ENCODE measurements at places on chromosomes 3 and 15. TPM values are rescaled to one million over a fixed set of nuclear protein-coding genes. Genes with fewer than 3 reads are reported as not detected.
A peak's percentile ranks its signal among the peaks of the same experiment; 100 is the strongest.

DNA sequence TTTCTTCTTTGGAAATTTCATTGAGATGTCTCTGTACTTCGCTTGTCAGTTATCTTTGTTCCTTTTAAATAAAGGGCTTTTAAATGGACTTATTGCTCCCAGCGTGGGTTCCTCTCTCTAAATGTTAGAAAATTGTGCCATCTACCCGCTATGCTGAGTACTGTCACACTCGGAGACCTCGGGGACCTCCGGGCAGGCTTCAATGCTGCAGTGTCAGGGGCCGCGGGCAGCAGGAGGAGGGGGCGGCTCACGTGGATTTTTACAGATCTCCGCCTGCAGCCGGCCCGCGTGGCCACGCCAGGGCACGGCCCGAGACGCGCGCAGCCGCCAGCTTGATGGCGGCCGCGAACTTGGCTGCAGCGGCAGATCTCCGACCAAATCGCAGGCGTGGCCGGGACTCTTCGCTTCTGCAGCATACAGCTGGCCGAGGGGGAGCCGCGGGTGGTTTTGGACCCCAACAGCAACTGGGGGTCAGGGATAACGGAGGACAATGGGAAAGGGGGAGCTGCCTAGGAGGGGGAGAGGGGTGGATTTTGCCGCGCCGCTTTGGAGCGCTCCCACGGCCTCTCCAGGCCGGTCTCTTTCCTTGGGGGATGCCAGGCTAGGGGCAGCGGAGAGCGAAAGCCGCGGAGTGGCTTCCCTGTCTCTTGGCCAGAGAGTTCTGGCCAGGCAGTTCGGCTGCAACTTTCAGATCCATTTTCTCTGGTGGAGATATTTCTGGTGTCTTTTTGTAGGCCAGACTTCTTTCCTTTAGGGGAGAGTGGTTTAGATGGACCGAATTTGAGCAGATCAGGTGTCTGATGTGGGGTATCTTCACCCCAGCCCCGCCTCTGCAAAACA, 15.3 kb downstream of the NR2F2 start:
- H3K4me1 ChIP-seq: no peaks in the 10 kb centered on the region
- peaks cover 5% of the 10 kb centered on the region for H3K36me3 ChIP-seq
- H3K4me3 ChIP-seq: no peak overlapping the region
- H3K27ac ChIP-seq: no peak overlapping the region

Gene LEO1
- total RNA-seq: 32.4 TPM

- peaks cover 5% of the 10 kb centered on the region for H3K36me3 ChIP-seq
- peaks cover 30% of the 10 kb centered on the region for H3K4me1 ChIP-seq
- no peaks in the 10 kb centered on the region for H3K27me3 ChIP-seq
Measured at GRCh38 chr3:32258869-32259268, 20.4 kb downstream of the CMTM8 start.

DNA sequence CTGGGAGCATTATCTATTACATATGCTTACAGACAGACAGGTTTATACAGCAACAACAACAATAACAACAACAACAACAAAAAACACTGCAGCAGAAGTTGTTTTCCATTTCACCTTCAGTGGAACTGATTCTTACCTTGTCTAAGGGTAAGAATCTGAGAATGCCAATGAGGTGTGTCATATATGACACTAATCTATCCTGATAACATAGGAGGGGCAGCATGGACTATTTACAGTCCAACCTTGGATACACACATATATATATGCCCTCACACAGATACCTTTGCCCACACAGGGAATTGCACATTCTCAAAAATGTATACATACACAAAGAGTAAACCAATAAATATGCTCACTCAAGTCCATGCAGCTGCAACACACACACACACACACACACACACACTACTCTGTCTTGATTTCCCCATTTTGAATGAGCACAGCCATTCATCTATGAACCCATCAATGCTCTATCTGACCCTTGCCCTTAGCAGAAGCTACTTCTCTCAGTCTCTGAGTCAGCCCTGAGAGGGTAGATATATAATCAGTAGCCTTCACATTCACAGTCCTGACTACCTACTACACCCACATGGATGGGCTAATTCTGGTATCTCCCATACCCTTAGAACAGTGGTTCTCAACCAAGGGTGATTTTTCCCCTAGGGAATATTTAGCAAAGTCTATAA, 9.7 kb upstream of the TRANK1 start:
- no peak overlapping the region for H3K27ac ChIP-seq
- peaks cover 24% of the 10 kb centered on the region for H3K4me1 ChIP-seq

DNA sequence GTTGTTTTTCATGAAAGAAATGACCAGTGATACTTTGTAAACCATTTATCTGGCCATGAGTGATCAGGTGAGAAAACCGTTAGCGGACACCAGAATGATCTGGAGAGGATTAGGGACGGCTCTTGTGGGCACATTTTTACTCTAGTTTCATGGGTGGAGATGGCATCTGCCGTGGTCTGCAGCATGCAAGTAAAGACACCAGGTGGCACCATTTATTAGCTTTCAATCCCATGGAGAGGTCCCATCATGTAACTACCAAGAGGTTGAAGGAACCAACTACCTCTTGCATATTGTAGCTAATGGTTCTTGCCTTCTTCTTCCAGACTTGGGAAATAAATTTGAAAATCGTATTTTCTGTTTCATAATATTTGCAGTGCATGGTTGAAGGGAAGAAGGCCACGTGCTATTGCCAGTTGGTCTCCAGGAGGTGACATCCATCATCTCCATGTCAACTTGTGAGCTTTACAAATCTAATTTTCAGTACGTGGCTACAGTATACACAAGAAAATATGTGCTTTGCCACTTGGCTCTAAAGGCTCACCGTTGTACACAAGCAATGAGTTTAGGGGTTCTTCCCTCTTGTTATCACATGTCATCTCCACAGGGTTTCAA, 1.5 kb upstream of the MAPKBP1 start:
- no peak overlapping the region for H3K27ac ChIP-seq
- no peak overlapping the region for H3K4me3 ChIP-seq
- H3K4me1 ChIP-seq: peaks cover 40% of the 10 kb centered on the region
- peak; percentile 84 for DNase-seq
- no peaks in the 10 kb centered on the region for H3K36me3 ChIP-seq
- H3K27me3 ChIP-seq: no peaks in the 10 kb centered on the region

Gene GPR149
- not detected for total RNA-seq

DNA sequence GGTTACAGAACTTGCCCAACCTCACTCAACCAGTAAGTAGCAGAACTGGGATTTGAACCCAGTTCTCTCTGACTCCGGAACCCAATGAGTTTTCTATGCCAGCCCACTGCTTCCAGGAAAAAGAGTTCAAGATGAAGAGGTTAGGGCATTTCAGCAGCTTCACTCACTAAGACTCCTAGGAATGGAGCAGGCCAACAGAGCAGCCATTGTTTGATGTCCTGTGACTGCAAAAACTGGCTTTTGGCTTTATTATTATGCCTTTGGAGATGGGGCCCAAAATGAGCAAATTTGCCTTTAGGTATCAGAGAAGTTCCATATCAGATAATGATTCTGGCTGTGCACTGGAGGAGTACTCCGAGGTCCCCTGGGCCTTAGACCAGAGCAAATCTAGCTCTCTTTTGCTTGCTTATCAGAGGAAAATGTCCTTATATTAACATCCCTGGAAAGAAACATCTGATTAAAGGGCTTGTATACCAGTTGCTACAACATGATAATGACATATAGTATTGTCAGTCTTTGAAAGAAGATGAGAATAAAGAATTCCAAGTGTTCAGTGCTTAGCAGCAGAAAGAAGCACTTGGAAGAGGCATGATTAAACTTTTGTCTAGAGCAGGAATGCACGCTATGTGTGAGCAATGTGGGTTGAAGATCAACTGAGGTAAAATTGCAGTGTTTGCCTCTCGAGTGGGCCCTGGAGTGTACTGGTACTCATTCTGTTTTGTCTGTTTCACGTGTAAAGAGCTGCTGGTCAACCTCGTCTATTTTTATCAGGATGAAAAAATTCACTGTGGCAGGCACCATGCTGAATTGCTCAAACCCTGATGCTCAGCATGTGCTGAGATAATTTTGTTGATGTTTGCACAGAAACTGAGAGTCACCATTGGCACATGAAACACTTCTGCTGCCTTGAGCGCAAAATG, 21.8 kb upstream of the KLHL24 start:
- no peak overlapping the region for H3K4me3 ChIP-seq
- H3K36me3 ChIP-seq: no peaks in the 10 kb centered on the region
- H3K27ac ChIP-seq: no peak overlapping the region
- no peaks in the 10 kb centered on the region for H3K27me3 ChIP-seq
- no peak for DNase-seq
